ENCODE measurements at places on chromosomes 11 and 22.

DNA sequence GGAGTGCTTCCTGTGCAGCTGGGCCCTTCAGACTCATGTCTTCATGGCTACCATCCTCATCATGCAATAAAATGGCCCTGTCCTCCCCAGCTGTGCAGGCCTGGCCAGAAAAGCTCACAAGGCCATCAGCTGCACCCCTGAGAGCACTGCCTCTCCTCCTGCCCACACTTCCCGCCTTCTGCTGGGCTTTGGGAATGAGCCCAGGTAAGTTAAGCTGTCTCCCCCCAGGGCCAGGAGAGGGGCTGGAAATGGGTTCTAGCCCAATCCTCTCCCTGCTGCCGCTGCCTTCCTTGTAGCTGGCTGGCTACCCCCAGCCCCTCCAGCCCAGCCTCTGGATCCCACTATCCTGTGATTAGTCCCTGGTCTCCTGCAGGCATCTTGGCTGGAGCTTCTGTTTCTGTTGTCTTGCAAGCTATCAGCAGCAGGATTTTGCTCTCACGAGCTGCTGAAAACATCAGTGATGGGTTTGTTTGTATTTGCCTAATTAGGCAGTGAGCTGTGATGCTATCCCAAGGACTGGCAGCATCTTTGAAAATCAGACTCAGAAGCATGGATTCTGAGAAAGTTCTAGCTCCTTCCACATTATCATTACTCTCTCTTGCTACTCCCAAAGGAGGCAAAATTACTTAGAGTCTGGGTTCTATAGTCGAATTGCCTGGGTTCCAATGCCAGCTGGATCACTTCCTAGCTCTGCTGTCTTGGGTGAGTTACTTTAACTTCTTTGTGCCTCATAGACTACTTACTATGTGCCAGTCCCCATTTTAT is 168.1 kb downstream of the ST3GAL4 start:
- DNase-seq: no peak

- DNase-seq: no peak
These were observed 15.8 kb upstream of the ZC3H12C start for GRCh38 chr11:110077346-110077745.

GRCh38 chr22:47837703-47838102 is 1075.3 kb downstream of the TBC1D22A start:
- DNase-seq: no peak

- DNase-seq: no peak
These were observed 20.0 kb downstream of the KCNJ4 start for GRCh38 chr22:38435010-38435409.
